Fibroblast of upper back skin (primary cell): ENCODE measurements at places on chromosomes 4 and X.

- DNase-seq: peak; percentile 89
These were observed 313.2 kb upstream of the DKK2 start for GRCh38 chr4:107349266-107349665.

GRCh38 chr4:42492962-42493361 is 95.7 kb downstream of the SHISA3 start:
- no peak for DNase-seq

- DNase-seq: no peak
These were observed 42.4 kb downstream of the PPP3CA start for GRCh38 chr4:101304916-101305315.

- DNase-seq: no peak
These were observed 81.5 kb upstream of the TEX13D start for GRCh38 chrX:124250835-124251437.

DNA sequence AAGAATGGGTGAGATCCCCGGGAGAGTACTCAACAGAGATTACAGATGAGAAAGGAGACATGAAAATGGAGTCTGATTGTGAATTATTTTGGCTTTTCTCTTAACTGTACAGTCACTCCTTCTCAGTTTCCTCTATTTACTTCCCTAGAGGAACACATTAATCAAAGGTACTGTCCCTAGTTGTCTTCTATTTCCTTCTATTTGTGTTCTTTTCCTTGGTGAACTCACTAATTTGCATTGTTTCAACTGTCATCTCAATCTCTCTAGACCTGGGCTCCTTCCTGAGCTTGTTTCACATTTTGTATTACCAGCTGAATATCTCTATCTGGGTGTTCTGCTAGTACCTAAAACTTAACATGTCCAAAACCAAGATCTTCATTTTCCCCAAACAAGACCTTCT is 59.8 kb downstream of the ABCB7 start:
- DNase-seq: no peak

DNA sequence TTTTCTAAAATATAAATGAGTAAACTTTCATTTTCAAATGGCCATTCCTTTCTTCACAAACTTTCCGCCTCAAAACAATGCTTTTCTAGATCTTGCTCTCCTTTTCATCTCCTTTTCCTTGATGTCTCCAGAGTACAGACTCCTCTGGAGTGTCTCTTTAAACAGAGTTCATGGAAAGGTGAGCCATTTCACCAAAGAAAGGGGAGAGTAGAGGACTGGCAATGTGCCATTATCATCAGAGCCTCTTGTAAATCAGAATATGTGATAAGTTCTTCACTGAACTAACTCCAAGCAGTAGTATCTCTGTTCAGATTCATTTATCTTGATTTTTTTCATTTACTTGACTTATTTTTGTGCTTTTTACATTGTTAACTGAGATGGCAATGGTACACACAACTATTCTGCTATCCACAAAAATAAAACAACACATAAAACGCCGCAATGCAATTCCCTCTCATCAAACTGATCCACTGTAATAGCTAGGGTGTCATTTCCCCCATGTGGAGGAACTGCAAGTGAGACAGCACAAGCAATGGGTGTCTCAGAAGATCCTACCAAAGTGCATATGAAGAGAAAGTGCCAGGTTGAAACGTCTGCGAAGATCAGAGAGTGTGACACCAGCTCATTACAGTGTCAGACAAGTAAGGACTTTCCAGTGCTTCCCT is 125.4 kb downstream of the RASL11B start:
- DNase-seq: no peak

DNA sequence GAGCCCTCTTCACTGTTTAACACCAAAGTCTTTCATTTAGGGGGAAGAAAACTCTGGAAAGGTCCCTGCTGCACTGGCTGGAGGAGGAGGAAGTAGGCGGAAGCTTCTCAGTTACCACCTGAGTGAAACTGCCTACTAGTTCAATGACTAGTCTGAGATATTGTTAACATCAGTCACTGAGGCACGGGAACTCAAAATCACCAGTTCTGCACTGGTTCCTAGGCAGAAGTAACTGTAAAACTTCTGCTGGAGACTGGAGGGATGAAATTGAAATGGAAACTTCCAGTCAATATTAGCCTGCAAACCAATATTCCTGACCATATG is 178.3 kb downstream of the SNCA start:
- no peak for DNase-seq

DNA sequence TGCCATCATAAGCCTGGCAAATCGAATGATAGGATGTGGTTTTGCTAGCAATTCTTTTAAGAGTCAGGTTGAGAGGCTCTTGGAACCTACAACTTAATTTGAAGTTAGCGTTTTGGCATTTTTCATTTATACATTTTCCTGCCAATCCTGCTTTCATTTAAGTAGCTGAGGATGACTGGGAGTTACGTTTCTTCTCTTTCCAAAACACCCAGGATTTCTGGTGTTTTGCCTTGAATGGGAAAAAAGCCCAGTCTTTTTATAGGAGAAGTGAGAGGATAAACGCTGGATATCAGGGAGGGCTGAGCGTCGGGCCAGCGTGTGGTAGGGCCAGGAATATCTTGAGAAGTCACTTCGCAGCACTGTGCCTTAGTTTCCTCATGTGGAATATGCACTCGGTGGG is 174.2 kb upstream of the HAND2 start:
- no peak for DNase-seq

- DNase-seq: no peak
These were observed 61.1 kb upstream of the RBMX start for GRCh38 chrX:136941396-136942337.

- peak; percentile 14 for DNase-seq
These were observed 69.5 kb downstream of the AR start for GRCh38 chrX:67613366-67613765.

DNA sequence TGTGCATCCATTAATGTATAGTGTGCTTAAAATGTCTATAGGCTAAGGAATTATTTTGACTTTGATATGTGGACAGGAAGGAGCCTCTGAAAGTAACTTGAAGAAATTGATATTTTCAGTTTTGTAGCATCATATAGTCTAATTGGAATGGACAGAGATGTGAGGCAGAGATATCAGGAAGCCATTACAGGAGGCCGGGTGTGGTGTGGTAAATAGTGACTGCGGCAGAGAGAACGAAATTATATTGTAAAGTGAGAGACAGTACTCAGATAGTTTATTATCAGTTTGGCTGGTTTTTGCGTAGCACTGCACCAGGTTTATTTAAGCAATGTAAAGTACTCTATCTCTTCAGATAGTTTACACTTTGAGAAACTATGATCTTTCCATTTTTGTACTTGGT is 98.5 kb downstream of the RAP1GDS1 start:
- no peak for DNase-seq

DNA sequence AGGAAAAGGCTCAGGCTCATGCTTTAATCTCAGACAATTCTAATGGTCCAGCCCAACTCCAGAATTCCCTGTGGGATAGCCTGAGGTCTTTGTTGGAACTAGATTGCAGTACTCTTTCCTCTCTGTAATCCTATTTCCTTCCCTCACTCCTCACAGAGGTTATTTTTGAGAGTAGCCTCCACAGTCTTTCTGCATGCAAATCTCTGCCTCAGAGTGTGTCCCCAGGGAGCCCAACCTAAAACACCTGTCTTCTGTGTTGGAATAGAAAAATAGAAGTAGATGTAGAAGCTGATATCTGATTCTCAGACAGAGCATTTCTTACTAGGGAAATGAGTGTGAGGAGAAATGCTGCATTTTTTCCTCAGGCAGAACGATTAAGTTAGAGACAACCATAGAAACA is 915.5 kb upstream of the EPHA5 start:
- DNase-seq: no peak

- DNase-seq: peak; percentile 60
These were observed 102.4 kb downstream of the CPE start for GRCh38 chr4:165481053-165481835.

DNA sequence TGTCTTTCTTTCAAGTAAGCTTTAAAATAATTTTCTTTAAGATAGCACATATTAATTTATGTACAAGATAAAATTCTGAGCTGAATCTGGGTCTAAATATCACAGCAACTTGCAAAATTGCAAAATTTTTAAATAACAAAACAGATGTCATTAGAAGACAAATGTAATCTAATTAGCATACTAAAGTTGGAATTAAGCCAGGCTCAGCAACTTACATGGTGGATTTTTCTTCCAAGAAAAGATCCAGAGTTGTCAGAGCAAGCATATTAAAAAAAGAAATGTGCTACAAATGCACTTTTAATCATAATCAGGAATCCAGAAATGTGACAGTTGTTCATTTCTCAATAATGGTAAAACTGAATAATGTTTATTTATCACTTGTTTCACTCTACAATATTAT is 906.9 kb upstream of the INTU start:
- no peak for DNase-seq

GRCh38 chr4:29277381-29277780 is 1442.8 kb upstream of the PCDH7 start:
- DNase-seq: peak; percentile 60

- peak; percentile 25 for DNase-seq
These were observed at the start of gene SCML2 for GRCh38 chrX:18354369-18355223. TSS of gene SCML2 (minus strand) at chrX:18354688. CDS start at chrX:18334071, 20,617 bp downstream.

- no peak for DNase-seq
These were observed 177.9 kb upstream of the NEIL3 start for GRCh38 chr4:177131736-177132135.

- DNase-seq: peak; percentile 68
These were observed 211.7 kb downstream of the SLC4A4 start for GRCh38 chr4:71550220-71551165.

DNA sequence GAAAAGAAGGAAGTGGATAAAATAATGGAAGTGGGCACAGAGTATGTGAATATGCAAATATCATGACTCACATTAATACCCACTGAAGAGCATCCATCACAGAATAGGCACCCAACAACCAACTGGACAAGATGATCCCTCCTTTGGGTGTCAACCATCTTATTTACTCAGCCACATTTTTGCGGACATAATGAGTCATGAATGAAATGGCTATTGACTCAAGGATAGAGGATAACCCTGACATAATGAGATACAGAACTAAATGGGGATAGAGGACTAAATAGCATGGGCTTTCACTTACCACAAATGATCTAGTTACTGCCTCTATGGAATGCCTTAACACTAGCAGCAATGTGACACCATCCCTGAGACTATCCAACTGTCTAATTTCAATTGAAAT is 224.7 kb downstream of the ANTXR2 start:
- DNase-seq: no peak

DNA sequence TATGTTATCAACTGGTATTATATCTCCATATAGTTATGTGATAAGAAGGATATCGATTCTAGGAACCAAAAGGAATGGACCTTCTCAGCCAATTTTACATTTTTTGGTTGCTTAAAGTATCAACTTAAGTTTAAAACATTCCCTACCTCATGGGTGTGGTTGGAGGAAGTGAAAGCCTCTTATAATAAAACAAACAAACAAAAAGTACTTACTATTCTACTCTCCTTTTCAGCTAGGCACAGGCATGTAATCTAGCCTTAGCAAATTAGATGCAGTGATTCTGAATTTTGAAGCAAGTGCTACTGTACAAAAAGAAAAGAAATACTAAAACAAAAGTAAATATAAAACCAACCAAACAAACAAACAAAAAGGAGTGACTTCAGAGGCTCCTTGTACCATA is 485.4 kb downstream of the C4orf33 start:
- DNase-seq: no peak

DNA sequence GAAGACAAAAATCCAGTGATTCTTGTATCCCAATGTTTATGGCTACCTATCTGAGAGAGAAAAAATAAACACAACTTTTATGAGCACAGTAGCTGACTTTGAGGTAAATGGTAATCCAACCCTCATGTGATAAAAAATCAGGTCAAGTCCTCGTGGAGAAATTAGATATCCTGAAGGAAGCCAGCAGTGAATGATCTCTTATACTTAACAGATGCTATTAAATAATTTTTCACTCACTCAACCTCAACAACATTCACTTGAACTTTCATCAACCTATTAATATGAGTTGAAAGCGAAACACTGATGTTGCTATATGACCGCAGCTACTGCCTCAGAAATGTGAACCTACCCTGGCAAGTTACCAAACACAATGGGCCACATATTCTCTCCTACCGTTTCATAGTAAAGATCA is 105.4 kb downstream of the GPC3 start:
- DNase-seq: peak; percentile 5

- DNase-seq: no peak
These were observed 47.7 kb downstream of the PRPS1 start for GRCh38 chrX:107675823-107676555.
